Stimulated activated CD8-positive, alpha-beta memory T cell treated with anti-CD3 and anti-CD28 coated beads, Interleukin-4, amount 100 ng/mL, for 4 hours (primary cell): ENCODE measurements at places on chromosomes 2 and 18.

DNA sequence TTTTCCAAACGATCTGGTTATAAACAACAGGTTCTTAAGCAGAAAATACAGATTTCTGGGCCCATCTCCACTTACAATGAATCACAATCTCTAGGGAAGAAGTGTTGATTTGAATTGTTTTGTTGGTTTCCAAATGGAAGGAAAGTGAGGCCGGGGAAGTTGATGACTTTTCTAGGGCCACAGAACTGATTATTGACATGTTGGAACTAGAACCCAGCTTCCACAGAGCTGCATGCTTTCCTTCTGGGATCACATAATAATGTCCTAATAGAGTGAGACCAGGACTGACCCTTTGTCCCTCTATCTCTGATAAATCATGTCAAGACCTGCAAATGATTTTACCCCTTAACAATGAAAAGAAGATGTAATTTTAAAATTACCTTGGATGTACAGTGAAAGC is 332.2 kb downstream of the OSR1 start:
- no peak for DNase-seq

GRCh38 chr2:55157474-55157884 is 74.6 kb downstream of the CLHC1 start:
- no peak for DNase-seq

DNA sequence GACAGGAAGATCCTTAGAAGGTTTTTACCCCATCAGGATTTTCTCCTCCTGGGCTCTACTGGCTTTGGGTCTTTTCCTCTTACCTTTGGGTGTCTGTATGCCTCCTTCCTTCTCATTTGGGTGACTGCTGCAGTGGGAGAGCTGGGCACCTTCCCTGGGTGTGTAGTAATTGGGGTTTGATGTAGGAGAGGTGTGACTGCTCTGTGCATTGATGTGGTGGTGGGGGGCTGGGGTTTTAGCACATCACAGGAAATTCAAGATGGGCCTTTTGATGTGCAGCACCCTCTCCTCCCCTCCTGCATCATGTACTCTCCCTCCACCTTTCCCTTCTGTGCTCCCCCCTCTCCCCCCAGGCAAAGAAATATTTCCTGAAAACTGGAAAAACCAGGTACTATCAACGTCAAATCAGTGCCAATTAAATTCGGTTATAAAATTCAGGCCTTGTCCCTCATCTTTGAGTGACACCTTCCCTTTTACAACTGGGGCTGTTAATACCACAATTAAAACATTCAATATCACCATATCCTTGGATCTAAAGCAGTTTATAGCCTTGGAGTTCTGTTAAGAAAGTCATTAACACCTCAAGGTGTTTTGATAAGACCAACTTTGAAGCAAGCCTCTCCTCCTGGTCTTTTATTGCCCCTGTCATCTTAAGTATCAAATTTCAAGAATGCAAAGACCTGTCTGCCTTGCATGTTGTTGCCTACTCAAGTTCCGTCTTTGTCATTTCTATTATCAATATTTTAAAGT is 23.3 kb downstream of the EDAR start:
- no peak for DNase-seq

- peak; percentile 24 for DNase-seq
These were observed 105.6 kb downstream of the VSNL1 start for GRCh38 chr2:17646081-17646554.

- no peak for DNase-seq
These were observed 116.9 kb downstream of the FAM161A start for GRCh38 chr2:61736953-61737352.

- DNase-seq, result no peak
These were observed 9.8 kb downstream of the CAVIN2 start for GRCh38 chr2:191836853-191837769.

GRCh38 chr2:239433777-239434403 is 33.1 kb upstream of the HDAC4 start:
- no peak for DNase-seq

DNA sequence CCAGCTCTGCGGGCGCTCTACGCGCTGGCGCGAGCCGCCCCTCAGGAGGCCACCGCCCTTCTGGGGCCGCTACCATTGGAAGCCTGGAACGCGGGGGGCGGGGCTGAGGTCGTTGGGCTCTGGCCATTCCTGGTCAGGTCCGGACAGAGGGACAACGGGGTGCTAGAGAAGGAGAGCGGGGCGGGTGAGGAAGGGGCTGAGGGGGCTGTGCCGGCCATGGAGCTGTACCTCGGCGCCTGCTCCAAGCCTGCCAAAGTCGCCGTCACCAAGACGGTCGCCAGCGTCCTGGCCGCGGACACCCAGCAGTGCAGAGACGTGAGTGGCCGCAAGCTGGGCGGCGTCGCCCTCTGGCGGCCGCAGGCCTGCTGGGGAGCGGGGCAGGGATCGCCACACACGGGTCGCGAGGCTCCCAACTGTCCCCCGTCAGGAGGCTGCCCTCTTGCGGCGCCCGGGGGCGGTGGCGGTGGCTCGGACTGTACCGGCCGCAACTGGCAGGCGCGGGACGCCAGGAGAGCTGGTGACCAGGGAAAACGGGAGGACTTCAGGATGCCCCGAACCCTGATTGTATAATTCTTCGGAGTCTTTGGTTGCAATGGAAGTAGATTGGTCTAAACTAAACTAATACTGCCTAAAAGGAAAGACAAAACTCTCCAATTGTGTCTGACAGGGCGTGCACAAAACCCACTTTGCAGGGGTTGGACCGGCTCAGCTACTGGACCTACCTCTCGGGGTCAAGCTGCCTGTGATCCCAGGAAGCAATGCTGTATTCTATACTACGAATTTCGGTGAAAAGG is at the start of gene FSIP2:
TSS of gene FSIP2 (plus strand) at position 126 of the 794 bp plus-strand sequence. CDS start at position 217, 91 bp downstream.
- no peak for DNase-seq

DNA sequence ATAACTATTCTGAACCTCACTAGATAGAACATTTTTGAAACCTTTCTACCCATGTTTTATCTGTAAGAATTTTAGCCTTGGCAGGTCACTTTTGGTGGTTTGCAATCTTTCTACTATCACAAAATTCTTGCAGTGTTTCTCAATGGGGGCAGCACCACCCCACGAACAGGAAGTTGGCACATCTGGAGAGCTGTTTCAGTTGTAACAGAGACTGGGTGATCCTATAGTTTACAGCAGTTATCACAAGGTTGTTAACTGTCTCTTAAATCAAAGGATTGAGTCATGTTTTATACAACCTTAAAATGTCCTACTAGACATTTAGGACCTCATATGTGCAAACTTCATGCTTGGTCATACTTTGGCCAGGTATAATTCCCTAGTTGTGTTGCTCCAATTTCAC is 829.2 kb downstream of the ERBB4 start:
- no peak for DNase-seq

- no peak for DNase-seq
These were observed 56.6 kb downstream of the RPL37A start for GRCh38 chr2:216555274-216555673.

DNA sequence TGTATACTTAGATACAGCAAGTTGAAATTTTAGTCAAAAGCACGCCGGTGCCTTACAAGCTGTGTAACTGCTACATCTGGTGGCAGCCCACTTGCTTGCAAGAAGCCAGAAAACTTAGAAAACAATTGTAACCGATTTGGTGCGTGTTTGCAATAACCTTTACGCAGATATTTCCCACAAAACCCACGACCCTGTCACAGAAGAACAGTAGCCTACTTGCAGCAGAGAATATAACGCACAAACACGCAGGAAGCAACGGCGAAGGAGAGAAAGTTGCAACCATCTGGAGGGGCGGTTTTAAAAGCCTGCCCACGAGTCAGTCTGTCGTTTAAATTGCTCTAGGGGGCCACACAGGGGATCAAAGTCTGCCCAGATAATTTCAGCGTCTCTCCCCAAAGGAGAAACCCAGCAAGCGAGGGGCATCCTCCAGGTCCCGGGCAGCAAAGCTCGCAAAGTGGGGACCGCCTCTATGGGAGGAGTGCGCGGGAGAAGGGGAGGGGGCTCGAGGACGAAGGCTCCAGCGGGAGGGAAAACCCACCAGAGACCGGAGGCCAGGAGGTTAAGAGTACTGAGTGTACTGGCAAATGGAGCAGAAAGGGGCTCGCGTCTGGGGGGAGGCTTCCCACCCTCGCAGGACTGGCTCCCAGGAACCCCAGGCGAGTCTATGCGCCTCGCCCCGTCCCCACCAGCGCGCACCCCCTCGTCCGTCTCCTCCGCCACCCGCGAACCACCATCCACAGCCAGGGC is 1.1 kb downstream of the TLK1 start:
- DNase-seq, result peak; percentile 19

- no peak for DNase-seq
These were observed 36.4 kb downstream of the PTGR3 start for GRCh38 chr18:75172299-75173124.

DNA sequence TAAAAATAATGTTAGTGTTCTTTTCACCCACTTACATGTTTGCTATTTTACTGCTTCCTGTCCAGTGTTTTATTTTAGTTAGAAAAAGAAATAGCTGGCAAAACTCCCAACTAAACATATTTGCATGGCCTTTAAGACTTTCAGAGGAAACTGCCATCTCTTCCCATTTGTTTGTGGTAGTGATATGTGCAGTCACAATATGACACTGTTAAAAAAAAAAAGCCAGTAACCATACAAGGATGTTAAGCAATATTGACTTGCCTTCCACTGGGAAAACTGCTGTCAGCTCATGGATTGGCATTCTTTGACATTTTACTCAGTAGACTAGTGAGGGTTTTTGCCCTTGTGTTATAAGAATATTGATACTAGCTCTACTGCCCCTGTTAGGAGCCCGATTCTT is 29.1 kb downstream of the XIRP2 start:
- DNase-seq, result no peak

DNA sequence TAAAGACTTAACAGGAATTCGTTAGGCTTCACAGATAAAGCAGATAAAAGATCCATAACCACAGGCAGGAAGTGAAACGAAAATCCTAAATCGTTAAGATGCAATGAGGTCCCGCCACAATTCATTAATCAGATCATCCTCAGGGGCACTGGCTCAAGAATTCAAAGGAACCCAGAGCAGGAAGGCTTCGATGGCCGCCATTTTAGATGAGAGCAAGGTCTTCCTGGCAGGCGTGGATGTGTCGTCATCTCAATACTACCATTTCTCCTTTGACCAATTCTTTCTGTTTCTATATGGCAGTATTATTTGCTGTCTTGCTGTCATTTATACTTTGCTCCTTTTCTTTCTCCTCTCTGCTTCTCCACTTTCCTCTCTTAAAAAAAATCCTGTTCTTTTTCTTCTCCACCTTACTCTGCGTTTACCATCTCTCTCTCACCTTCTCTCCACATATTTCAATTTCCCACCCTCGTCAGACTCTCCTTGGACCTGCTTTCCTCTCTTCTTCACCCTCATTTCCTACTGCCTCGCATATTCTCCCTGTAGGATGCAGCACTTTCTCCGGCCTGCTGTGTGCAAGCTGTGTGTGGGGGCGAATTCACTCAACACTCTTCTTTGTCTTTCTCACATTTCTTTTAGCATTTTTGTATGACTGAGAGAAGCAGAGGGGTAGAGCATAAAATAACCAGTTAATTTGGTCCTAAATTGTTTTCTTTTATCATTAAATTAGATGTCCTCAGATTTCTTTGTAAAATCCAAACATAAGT is 35.1 kb upstream of the LHCGR start:
- no peak for DNase-seq

- DNase-seq, result no peak
These were observed 27.2 kb upstream of the CDH2 start for GRCh38 chr18:28204154-28204553.

- DNase-seq, result no peak
These were observed 1014.3 kb downstream of the CBLN2 start for GRCh38 chr18:71529703-71530303.
